GM23338 (cell line): ENCODE measurements at places on chromosomes 3 and 15. TPM values are rescaled to one million over a fixed set of nuclear protein-coding genes. Genes with fewer than 3 reads are reported as not detected.

The STX19 gene
- not detected in 2 replicates for total RNA-seq

The CAMK1 gene
- total RNA-seq, result 3.1 and 4.4 TPM in 2 replicates

The CD47 gene
- 26.9 and 29.0 TPM in 2 replicates for total RNA-seq

The LRRC15 gene
- total RNA-seq, result 0.14 TPM in 1 of 2 replicates, not detected in the other

The GPR171 gene
- total RNA-seq, result not detected in 2 replicates

The MRPL3 gene
- total RNA-seq, result 185 and 199 TPM in 2 replicates

The CPB1 gene
- not detected in 2 replicates for total RNA-seq

The GREM1 gene
- 0.12 and 1.0 TPM in 2 replicates for total RNA-seq

The KCNAB1 gene
- total RNA-seq, result 0.08 and 0.69 TPM in 2 replicates

The UROC1 gene
- total RNA-seq, result not detected in 2 replicates

The PLSCR4 gene
- total RNA-seq, result 5.2 TPM in 2 replicates

The MGLL gene
- total RNA-seq, result 0.62 and 0.83 TPM in 2 replicates

The CDHR4 gene
- 0.24 TPM in 1 of 2 replicates, not detected in the other for total RNA-seq

The ISL2 gene
- total RNA-seq, result 2.2 and 2.7 TPM in 2 replicates

The EPM2AIP1 gene
- total RNA-seq, result 7.0 and 10.6 TPM in 2 replicates

The HEXA gene
- 41.0 and 43.8 TPM in 2 replicates for total RNA-seq

The EIF2A gene
- 114 and 153 TPM in 2 replicates for total RNA-seq

The PROK2 gene
- 0.89 and 2.1 TPM in 2 replicates for total RNA-seq

The CEMIP gene
- total RNA-seq, result 2.1 and 4.1 TPM in 2 replicates

The DAZL gene
- 5.3 and 5.9 TPM in 2 replicates for total RNA-seq

The TP63 gene
- total RNA-seq, result not detected in 2 replicates

The RASA2 gene
- total RNA-seq, result 15.9 and 28.6 TPM in 2 replicates

The YEATS2 gene
- total RNA-seq, result 45.9 and 72.8 TPM in 2 replicates

The CLSTN2 gene
- total RNA-seq, result 0.83 and 0.89 TPM in 2 replicates

The CYP8B1 gene
- total RNA-seq, result not detected in 2 replicates

The MED12L gene
- 23.7 and 25.0 TPM in 2 replicates for total RNA-seq

The PAQR9 gene
- 2.0 and 2.3 TPM in 2 replicates for total RNA-seq

The CXCR6 gene
- total RNA-seq, result not detected in 2 replicates

The CD80 gene
- total RNA-seq, result not detected in 2 replicates

The ARL8B gene
- 25.5 and 28.3 TPM in 2 replicates for total RNA-seq

The NPAP1 gene
- 0.24 and 0.47 TPM in 2 replicates for total RNA-seq

The MASP1 gene
- 1.6 and 5.9 TPM in 2 replicates for total RNA-seq

The CPA3 gene
- total RNA-seq, result not detected in 2 replicates

The SCN5A gene
- 8.2 and 10.6 TPM in 2 replicates for total RNA-seq

The RBMS3 gene
- 3.2 and 5.5 TPM in 2 replicates for total RNA-seq

The CHRNA7 gene
- 5.1 and 8.2 TPM in 2 replicates for total RNA-seq

The CHRD gene
- 0.66 and 1.1 TPM in 2 replicates for total RNA-seq

The DCLK3 gene
- 0.62 and 0.66 TPM in 2 replicates for total RNA-seq

The IMPDH2 gene
- total RNA-seq, result 297 and 314 TPM in 2 replicates

The PSMD6 gene
- 98.1 and 108 TPM in 2 replicates for total RNA-seq

The IVD gene
- 64.0 and 75.4 TPM in 2 replicates for total RNA-seq

The CYP1A2 gene
- not detected in 2 replicates for total RNA-seq

The CIDEC gene
- total RNA-seq, result not detected in 2 replicates

The APOD gene
- not detected in 2 replicates for total RNA-seq

The MME gene
- total RNA-seq, result 32.6 and 76.7 TPM in 2 replicates

The INAFM2 gene
- total RNA-seq, result 32.7 and 33.0 TPM in 2 replicates

The KNG1 gene
- 0.49 TPM in 1 of 2 replicates, not detected in the other for total RNA-seq

The TRIM42 gene
- total RNA-seq, result not detected in 2 replicates

The GABRG3 gene
- 0.50 and 1.4 TPM in 2 replicates for total RNA-seq

The TMEM207 gene
- not detected in 2 replicates for total RNA-seq

The UPK1B gene
- total RNA-seq, result 0.66 TPM in 1 of 2 replicates, not detected in the other

The PPP1R14D gene
- total RNA-seq, result not detected in 2 replicates

The GRM2 gene
- 5.1 and 5.2 TPM in 2 replicates for total RNA-seq
